ENCODE measurements at places on chromosomes 13 and 19. TPM values are rescaled to one million over a fixed set of nuclear protein-coding genes. Genes with fewer than 3 reads are reported as not detected.

- H3K4me3 ChIP-seq: no peak overlapping the region
- no peak for DNase-seq
- H3K27me3 ChIP-seq: no peaks in the 10 kb centered on the region
- H3K36me3 ChIP-seq: no peaks in the 10 kb centered on the region
- H3K27ac ChIP-seq: no peak overlapping the region
Measured at GRCh38 chr13:67308004-67308772, 78.1 kb upstream of the PCDH9 start.

Gene LCP1
- 0.38 TPM for total RNA-seq

GRCh38 chr19:43599635-43600295 is 3.4 kb downstream of the ZNF576 start:
- DNase-seq: no peak
- H3K4me3 ChIP-seq: no peak overlapping the region
- no peaks in the 10 kb centered on the region for H3K27me3 ChIP-seq
- H3K27ac ChIP-seq: no peak overlapping the region

Gene CEACAM21
- 2.7 TPM for total RNA-seq

DNA sequence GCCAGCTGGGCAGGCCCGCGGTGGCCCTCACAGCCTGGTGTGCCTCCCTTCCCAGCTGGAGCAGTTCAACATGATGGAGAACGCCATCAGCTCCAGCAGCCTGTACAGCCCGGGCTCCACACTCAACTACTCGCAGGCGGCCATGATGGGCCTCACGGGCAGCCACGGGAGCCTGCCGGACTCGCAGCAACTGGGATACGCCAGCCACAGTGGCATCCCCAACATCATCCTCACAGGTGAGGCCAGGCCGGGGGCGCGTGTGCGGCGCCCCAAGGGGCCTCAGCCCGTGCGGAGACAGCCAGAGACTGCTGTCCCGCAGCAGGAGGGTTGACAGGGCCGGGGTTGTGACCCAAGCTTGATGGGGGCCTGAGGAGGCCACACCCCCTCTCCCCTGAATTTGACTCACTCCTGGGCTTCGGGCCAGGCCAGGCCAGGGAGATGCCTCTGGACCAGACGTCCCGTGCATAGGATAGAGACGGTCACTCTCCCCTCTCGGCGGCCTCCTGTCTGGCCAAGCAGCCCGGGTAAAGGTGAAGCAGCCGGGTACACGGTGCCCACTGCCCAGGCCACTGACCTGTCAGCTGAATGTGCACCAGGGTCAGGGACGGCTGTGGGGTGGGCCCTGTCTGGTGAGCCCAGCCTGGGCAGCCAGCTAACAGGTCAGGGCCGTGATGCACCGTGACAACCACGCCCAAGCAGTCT is 15.4 kb downstream of the COMP start:
- no peaks in the 10 kb centered on the region for H3K4me1 ChIP-seq
- H3K27me3 ChIP-seq: peaks cover 10% of the 10 kb centered on the region
- DNase-seq: no peak
- H3K27ac ChIP-seq: no peak overlapping the region

DNA sequence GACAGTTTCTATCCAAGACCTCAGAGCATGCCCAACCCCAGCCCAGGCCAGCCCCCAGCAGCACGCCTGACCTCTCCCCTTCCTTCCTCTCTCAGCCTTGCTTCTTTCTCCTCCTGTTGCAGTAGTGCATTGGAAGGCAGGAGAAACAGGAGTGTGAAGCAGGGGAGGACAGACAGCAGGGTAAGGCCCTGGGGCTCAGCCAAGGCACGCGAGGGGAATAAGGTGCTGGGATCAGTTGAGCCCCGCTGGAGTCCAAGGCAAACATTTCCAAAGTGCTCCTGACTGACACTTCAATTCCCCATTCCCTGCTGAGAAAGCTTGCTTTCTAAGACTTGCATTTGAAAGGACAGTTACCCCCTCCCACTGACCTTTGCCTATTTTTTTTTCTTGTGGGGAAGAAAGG is 73.1 kb upstream of the OLFM4 start:
- no peaks in the 10 kb centered on the region for H3K36me3 ChIP-seq
- H3K4me1 ChIP-seq: no peaks in the 10 kb centered on the region
- H3K27me3 ChIP-seq: no peaks in the 10 kb centered on the region

DNA sequence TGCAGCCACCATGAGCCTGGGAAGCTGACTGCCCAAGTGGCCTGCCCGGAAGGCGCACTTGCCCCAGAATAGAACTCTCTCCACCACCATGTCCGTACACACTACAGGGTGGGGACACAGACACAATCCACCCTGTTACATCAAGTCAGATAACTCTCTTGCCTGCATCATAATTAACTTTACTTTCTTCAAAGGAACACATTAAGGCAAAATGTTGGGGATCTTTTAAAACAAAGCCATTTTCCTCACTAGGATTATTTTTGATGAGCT is 23.3 kb upstream of the VSTM2B start:
- H3K36me3 ChIP-seq: no peaks in the 10 kb centered on the region
- no peak for DNase-seq
- no peaks in the 10 kb centered on the region for H3K4me1 ChIP-seq
- H3K4me3 ChIP-seq: no peak overlapping the region

Gene TDRD12
- total RNA-seq: 0.09 TPM

Gene PNMA8B
- total RNA-seq: not detected

GRCh38 chr19:17333611-17334413 is 843 bp downstream of the ANO8 start:
- H3K27me3 ChIP-seq: peaks cover 18% of the 10 kb centered on the region
- peaks cover 20% of the 10 kb centered on the region for H3K4me1 ChIP-seq
- no peak for DNase-seq
- no peak overlapping the region for H3K27ac ChIP-seq

Gene SF3A2
- 164 TPM for total RNA-seq

- H3K27me3 ChIP-seq: no peaks in the 10 kb centered on the region
- no peak overlapping the region for H3K4me3 ChIP-seq
- no peak overlapping the region for H3K27ac ChIP-seq
- DNase-seq: no peak
Measured at GRCh38 chr19:45349430-45349941, 8.9 kb downstream of the KLC3 start.

Gene SERPINE3
- not detected for total RNA-seq

DNA sequence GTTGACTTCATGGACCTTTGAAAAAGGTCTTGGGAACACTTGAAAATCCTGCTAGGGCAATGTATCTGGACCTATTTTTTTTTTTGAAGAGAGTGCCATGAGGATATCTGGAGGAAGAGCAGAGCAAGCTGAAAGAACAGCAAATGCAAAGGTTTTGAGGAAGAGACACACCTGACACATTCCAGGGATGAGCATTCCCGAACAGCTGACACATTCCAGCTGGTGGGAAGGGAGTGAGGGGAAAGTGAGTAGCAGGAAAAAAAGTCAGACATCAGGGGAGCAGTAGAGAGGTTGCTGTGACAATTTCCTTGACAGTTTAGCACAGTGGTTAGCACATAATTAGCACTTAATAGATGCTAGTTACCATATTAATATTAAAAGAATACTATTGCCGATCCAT is 14.7 kb downstream of the DGKH start:
- peaks cover 1% of the 10 kb centered on the region for H3K36me3 ChIP-seq
- no peaks in the 10 kb centered on the region for H3K27me3 ChIP-seq
- no peak overlapping the region for H3K4me3 ChIP-seq

Gene OR4F17
- total RNA-seq: not detected

Gene ZNF429
- 2.4 TPM for total RNA-seq

DNA sequence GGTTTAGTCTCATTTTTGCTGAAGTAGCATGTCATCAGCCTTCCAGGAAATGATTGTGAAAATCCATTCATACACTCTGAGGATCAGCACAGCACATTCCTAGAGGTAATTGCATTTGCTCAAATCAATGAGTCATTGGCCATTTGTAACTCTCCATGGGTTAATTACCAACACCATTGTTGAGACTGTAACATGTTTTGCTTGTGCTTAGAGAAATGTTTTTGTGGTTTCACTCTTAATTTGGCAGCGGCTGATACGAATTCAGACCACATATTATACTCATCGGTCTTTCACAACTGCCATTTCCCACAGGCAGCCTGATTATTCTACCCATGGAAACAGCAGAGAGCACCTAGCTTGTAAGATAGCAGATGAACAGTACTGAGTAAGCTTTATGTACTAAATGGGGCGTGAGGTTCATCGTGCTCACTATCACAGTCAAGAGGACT is 110.3 kb downstream of the NHLRC3 start:
- H3K27ac ChIP-seq: no peak overlapping the region
- no peak for DNase-seq
- H3K4me3 ChIP-seq: no peak overlapping the region

- H3K4me3 ChIP-seq: no peak overlapping the region
- H3K36me3 ChIP-seq: peaks cover 2% of the 10 kb centered on the region
- peak; percentile 54 for DNase-seq
- no peaks in the 10 kb centered on the region for H3K27me3 ChIP-seq
- peaks cover 74% of the 10 kb centered on the region for H3K4me1 ChIP-seq
Measured at GRCh38 chr13:28338006-28338574, 156.8 kb downstream of the FLT1 start.

Gene FCAR
- not detected for total RNA-seq

DNA sequence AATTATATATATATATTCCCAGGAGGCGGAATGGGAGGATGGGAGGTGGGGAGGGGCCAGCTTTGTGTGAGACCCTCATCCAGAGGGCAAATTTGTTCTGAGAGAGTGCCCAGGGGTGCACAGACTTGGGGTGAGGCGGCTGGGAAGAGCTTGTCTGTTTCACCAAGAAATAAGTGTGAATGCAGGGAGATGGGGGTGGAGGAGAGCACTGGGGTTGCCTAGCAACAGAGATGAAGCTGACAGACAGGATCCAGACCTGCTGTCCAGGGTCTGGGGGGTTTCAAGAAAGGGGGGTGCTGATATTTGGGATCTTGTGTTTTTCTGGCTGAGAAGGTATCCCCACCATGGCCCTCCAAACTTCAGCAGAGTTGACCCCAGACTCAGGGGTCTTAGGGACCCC is 18.6 kb upstream of the TNFAIP8L1 start:
- H3K4me1 ChIP-seq: no peaks in the 10 kb centered on the region
- H3K4me3 ChIP-seq: no peak overlapping the region
- DNase-seq: no peak
- H3K27ac ChIP-seq: no peak overlapping the region
- H3K36me3 ChIP-seq: no peaks in the 10 kb centered on the region

Gene RASAL3
- 4.1 TPM for total RNA-seq

GRCh38 chr13:30082391-30082790 is 225.0 kb downstream of the KATNAL1 start:
- no peaks in the 10 kb centered on the region for H3K36me3 ChIP-seq
- no peak overlapping the region for H3K4me3 ChIP-seq
- no peaks in the 10 kb centered on the region for H3K27me3 ChIP-seq
- H3K27ac ChIP-seq: no peak overlapping the region
- no peak for DNase-seq
- H3K4me1 ChIP-seq: no peaks in the 10 kb centered on the region

Gene UGGT2
- total RNA-seq: 25.1 TPM

DNA sequence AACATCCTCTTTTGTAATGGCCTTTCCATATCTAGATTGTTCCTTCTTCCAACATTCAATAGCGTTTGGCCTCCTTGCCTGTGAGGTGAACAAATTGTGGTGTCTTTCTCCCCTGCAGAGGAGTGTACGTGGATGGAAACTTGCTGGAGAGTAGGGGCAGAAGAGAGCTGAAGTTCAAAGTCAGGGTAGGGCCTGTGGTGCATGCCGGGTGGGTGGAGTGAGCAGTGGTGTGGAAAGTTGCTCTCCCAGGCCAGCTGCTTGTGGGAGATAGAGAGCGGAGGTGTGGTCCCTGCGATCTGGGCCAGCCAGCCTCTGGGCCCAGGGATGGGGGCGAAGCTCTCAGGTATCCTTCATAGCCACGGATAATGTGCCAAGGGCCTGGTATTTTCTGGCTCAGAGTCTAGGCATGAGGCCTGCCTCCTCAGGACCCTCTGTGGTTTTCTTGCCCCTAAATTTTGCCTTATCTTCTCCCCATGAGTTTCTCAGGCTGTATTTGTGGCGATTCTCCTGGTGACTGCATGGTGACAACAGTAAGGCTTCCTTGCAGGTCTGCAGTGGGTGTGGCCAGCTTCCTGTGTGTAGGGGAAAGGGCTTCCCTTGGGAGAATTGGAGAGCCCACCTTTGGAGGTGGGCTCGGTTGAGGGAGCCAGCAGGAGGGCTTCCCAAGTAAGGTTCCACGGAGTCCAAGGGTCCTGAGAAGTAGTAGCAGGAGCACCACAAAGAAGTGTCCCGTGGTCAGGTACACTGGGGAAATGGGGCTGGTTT is 6.7 kb downstream of the RGCC start:
- H3K4me3 ChIP-seq: no peak overlapping the region
- H3K4me1 ChIP-seq: peaks cover 42% of the 10 kb centered on the region
- H3K27me3 ChIP-seq: no peaks in the 10 kb centered on the region
- peaks cover 22% of the 10 kb centered on the region for H3K36me3 ChIP-seq
- DNase-seq: no peak

GRCh38 chr19:46495786-46496099 is at the start of gene PNMA8B:
TSS of gene PNMA8B (minus strand) at chr19:46495867. CDS start at chr19:46495465, 402 bp downstream.
- H3K4me3 ChIP-seq: no peak within 1 kb of the TSS
- H3K27me3 ChIP-seq: peaks cover 51% of the 10 kb centered on the region
- H3K27ac ChIP-seq: no peak within 1 kb of the TSS
- H3K36me3 ChIP-seq: no peaks in the 10 kb centered on the region
- H3K4me1 ChIP-seq: peaks cover 6% of the 10 kb centered on the region

GRCh38 chr19:44951179-44952159 is 3.7 kb upstream of the CLPTM1 start:
- H3K4me3 ChIP-seq: no peak overlapping the region
- DNase-seq: peak; percentile 67
- H3K36me3 ChIP-seq: no peaks in the 10 kb centered on the region
- H3K4me1 ChIP-seq: peaks cover 11% of the 10 kb centered on the region

DNA sequence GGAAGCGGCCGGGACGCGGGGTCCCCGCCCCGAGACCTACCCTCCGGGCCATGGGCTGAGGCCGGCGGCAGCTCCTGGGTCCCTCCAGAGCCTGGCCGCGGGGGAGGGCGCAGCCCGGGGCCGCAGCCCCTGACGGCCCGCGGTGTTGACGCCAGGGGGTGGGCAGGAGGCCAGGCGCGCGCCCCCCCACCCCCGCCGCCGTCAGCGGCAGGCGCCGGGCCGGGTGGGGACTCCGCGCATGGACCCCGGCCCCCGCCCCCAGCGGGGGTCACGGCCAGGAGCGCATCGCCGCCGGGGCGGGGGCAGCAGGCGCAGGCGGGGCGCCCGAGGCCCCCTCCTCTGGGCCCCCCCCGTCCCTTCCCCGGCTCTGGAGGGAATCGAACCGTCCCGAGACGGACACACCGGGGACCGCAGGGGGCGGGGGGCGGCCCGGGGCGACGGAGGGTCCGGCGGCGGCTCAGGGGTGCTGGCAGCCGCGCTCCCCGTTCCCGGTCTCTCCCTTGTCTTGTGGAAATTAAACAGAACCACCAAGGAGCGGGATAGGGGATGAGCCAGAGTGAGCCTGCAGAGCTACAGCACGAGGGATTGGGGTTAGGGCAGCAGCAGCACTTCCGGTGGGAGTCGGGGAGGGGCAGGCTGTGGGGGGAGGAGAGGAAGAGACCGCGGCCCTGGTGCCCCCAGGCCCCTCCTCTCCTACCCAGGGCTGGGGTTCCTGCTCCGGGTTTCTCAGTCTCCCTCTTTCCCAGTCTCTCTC is at the start of gene MEIS3:
Gene MEIS3 (minus strand): TSS at position 498 of the 754 bp plus-strand sequence. CDS start 446 bp downstream, at position 52.
- no peaks in the 10 kb centered on the region for H3K4me1 ChIP-seq
- no peak for DNase-seq
- H3K36me3 ChIP-seq: no peaks in the 10 kb centered on the region

Gene SULT2A1
- total RNA-seq: not detected

Gene MYH14
- 0.13 TPM for total RNA-seq

- no peaks in the 10 kb centered on the region for H3K4me1 ChIP-seq
- H3K27me3 ChIP-seq: peaks cover 2% of the 10 kb centered on the region
- DNase-seq: no peak
- H3K4me3 ChIP-seq: no peak overlapping the region
- H3K36me3 ChIP-seq: peaks cover 14% of the 10 kb centered on the region
Measured at GRCh38 chr19:18898081-18898606, 2.2 kb upstream of the CERS1 start.

Gene DUS3L
- total RNA-seq: 38.9 TPM

- DNase-seq: no peak
- H3K36me3 ChIP-seq: no peaks in the 10 kb centered on the region
- H3K27me3 ChIP-seq: peaks cover under 1% of the 10 kb centered on the region
- no peak overlapping the region for H3K4me3 ChIP-seq
- no peaks in the 10 kb centered on the region for H3K4me1 ChIP-seq
- H3K27ac ChIP-seq: no peak overlapping the region
Measured at GRCh38 chr13:36789061-36789460, 30.0 kb upstream of the RFXAP start.
